NCI-H446 (cell line): ENCODE measurements at places on chromosomes 16 and 17.

DNA sequence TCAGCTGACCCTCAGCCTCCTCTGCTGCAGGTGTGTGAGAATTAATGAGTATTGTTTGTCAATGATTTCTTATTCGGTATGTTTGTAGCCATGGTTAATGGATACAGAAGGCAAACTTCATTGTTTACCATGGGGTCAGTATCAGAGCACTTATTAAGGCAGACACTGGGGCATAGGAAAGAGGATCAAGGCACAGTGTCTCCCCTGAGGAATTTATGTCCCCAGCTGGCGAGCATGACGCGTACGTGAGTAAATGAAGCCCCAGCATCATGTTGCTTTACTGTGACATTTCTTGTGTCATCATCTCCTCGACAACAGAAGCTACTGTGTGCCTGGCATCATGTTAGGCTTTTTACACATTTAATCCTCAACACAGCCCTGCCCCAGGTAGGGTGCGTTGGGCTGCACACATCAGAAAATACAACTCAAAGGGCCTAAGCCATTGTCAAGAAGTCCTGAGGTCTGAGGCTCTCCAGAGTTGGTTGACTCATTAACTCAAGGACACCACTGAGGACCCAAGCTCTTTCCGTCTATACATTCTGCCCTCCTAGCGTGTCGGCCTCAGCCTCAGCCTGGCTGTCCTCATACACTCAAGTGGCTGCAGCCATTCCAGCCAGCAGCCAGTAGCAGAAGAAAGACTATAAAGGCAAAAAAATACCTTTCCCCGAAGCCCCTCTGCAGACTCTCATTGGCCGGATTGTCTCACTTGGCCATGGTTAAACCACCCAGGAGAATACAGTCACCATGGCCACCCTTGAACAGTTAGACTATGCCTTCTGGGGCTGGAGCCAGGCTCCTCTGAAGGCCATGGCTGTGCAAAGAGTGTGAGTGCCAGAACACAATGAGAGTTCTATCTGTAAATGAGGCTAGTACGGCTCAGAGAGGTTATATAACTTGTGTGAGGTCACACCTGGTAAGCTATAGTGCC lies 13.9 kb upstream of the ZCCHC14 start:
- no peak for DNase-seq

DNA sequence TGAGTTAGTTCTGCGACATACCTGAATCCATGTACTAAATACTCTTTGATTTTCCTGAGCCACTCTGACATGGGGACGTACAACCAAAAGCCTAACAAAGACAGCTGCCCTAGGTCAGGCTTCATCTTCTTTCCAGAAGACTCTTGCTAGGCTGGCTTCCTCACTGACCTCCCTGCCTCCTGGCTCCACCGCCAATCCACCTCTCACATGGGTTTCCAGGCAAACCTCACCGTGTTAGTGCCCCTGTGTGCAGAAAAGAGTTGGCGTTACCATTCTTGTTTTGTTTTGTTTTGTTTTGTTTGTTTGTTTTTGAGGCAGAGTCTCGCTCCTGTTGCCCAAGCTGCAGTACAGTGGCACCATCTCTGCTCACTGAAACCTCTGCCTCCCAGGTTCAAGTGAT lies 135.3 kb downstream of the WSCD1 start:
- no peak for DNase-seq

- no peak for DNase-seq
These were observed 1.7 kb downstream of the CRAMP1 start for GRCh38 chr16:1613728-1614455.

DNA sequence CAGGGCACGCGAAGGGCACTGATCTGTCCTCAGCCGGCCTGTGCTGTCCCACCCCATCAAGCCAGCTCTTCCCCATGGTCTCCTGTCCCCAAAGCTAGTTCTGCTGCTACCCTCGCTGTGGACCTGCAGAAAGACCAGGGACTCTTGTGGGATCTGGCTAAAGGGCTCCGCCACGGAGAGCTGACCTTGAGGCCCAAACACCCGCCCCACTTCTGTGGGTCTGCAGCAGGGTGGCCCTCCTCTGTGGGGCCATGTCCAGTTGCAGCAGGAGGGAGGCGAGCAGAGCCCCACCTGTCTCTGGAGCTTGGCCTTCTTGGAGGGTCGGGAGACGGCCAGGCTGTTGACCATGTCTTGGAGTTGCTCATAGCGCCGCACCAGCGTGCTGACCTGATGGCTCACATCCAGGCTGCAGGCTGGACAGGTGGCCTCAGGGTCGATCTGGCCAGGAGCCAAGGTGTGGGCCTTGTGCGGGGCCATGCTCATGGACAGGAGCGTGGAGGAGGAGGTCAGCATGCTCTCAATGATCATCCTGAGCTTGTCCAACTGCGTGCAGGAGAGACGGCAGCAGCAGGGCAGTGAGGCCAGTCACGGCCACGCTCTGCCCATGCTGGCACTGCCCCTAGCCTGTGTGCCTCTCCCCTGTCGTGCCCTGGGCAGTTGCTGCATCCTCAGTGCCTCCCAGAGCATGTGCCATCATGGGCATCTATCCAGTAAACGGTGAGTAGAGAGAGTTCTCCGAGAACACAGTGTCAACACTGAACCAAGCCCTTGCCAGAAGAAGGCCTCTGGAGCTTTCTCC lies 16.6 kb downstream of the UBALD2 start:
- DNase-seq: peak; percentile 54

- no peak for DNase-seq
These were observed 127.0 kb upstream of the NLRP1 start for GRCh38 chr17:5711344-5711743.

- DNase-seq: no peak
These were observed 279.0 kb upstream of the IRX5 start for GRCh38 chr16:54651440-54652195.

DNA sequence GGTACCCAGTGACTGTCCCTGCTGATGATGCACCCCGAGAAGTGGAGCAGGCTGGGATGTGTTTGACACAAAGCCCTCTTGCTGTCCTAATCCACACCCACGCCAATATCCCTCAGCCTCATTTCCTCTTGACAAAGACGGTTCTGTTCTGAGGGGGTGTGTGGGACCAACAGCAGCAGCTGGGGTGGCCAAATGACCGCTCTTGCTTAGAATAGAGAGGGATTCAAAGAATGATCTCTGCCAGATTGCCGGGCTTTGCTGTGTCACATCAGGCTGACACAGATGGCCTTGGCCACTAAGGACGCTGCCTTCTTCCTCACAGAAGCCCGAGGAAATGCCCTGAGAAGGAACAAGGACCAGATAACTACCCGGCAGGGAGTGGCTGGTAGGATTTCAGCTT lies 250.7 kb downstream of the NTN1 start:
- no peak for DNase-seq

GRCh38 chr17:28977659-28978355 lies 26.5 kb upstream of the PHF12 start:
- DNase-seq: no peak

- DNase-seq: peak; percentile 84
These were observed 27.2 kb downstream of the ABCC3 start for GRCh38 chr17:50661795-50662391.

GRCh38 chr17:57720386-57721035 lies 24.6 kb downstream of the CCDC182 start:
- no peak for DNase-seq

GRCh38 chr17:12973496-12974004 lies 44.3 kb downstream of the ELAC2 start:
- peak; percentile 68 for DNase-seq

- no peak for DNase-seq
These were observed 66.1 kb upstream of the SREBF1 start for GRCh38 chr17:17902877-17903276.

DNA sequence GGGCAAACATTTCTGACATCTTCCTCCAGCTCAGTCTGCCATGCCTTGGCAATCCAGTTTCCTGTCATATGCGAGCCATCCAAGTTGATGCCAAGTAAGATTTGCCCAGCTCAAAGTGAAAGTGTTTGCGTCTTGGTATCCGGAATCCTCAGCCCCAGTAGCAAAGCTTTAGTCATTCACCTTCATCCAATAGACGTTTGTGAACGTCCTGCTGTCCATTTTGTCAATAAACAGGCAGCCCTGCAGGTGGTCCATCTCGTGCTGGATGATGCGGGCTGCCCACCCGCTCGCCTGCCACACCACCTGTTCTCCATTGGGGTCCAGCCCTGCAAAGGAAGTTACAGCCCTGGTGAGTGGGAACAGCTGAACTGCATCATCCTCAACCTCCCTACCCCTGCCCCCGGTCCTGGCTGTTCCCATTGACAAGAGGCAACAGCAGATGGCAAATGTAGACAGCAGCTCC lies 1.5 kb downstream of the PDF start:
- peak; percentile 15 for DNase-seq

GRCh38 chr17:50636804-50637195 lies 2.1 kb downstream of the ABCC3 start:
- no peak for DNase-seq

DNA sequence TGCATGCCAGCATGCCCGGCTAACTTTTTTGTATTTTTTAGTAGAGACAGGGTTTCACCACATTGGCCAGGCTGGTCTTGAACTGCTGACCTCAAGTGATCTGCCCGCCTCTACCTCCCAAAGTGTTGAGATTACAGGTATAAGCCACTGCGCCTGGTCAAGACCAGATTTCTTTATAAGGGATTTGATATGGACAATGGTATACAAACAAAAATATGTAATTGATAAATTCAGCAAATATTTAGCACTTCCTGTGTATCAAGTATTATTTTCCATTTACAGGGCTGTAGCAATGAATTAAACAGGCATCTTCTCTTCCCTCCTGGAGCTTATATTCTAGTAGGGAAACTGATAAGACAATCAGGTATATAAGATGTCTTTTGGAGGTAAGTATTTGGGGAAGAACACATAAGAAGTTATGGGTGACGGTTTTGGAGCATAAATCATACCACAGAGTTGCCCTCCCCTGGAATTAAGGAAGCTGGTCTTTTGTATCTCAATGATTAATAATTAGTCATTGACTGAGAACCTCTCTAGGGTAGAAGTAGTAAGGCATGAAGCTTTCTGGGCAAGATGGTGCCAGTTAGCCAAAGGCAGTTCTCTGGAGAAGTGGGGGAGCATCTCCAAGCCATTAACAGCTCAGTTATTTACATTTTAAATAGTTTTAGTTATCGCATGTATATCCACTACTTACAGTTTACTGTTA lies 35.8 kb downstream of the TANC2 start:
- DNase-seq: no peak

GRCh38 chr17:73010414-73010813 lies 82.1 kb downstream of the SLC39A11 start:
- no peak for DNase-seq

GRCh38 chr16:86740906-86741799 lies 162.8 kb downstream of the FOXL1 start:
- DNase-seq: no peak

DNA sequence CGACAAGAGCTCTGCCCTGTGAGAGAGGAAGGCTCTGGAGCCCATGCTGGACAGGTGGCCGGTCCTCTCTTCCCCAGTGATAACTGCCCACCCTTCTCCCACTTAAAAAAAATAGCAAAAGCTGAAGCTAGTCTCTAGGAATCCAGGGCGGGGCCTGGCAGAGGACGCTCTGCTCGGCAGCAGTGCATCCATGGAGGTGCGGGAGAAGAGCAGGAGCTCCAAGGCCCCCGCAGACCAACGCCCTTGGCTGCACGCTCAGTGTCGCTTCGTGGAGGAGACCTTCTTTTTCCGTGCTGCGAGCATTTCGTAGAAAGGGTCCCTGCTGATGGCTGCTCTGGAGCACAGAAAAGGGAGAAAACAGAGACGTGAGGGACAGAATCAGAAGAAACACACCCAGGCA lies 98.6 kb upstream of the DNAH17 start:
- no peak for DNase-seq

- peak; percentile 34 for DNase-seq
These were observed 21.8 kb downstream of the CEP131 start for GRCh38 chr17:81200695-81201580.

DNA sequence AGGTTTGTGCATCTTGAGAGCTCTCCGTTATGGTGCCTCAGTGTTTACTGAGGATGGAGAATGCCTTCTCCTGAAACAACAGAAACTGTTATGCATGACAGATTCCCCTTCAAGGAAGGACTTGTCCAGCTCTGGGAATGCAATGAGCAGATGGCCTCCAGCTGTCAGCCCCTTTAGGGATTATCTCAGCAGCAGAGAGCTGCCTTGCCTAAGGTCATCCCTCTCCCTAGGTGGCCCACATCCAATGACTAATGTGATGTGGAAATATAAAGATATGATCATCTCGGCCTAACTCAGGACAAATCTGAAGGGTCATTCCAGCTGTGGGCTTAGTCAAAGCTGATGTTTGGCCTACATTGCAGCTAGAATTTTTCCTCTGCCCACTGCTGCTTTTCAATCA lies 214.3 kb upstream of the N4BP1 start:
- no peak for DNase-seq

- no peak for DNase-seq
These were observed 82.3 kb downstream of the ARHGAP23 start for GRCh38 chr17:38510421-38511149.

DNA sequence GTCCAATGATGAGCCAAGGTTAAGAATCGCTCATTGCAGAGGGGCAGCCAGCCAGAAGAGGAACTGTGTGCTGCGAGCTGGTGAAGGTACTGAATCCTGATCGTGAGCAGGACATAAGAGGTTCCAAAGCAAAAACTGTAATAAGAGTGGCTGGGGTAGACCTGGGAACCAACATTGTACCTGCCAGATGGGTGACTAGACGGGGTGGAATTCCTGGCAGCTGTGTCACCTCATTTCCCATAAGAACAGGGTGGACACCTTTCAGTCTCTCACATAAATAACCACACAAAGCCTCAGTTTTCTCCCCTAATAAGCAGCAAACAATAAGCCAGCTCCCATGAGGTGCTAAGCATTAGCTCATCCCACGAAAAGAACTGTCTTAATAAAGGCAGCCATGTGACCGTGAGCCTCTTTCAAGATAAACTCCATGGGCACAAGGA lies 290.3 kb downstream of the SOX9 start:
- DNase-seq: no peak

DNA sequence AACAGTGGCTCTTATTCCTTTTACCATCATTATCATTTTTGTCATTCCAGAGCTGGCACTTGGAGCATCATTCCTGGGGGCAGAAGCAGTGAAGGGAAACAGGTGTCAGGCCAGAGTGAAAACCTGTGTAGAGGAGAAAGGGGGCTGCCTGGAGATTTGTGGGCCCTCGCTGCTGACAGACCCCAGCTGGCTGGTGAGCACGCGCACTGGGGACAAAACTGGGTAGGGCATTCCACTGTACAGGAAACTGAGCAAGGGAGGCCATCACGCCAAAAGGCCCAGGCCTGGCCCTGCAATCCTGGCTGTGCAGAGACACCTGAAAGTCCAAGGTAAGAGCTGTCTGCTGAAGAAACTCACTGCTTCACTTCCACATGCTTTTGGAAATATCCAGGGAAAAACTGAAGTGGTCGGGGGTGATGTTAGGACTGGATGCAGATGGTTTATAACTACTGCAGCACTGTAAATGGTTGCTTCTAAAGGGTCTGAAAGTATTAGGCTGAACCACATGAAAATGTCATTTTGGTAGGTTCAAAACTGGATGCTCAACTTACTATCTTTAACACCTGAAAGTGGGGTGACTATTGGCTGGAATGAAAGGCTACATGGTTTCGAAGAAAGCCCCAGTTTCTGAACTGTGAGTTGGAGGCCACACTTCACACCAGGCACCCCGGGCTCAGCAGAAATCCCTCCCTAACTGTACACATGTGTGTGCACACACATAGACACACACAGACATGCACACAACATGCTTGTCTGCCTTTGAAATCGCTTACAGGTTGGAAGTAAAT lies 225.0 kb downstream of the C16orf78 start:
- no peak for DNase-seq
